PC-9 (cell line): ENCODE measurements at places on chromosomes 2 and 18.

DNA sequence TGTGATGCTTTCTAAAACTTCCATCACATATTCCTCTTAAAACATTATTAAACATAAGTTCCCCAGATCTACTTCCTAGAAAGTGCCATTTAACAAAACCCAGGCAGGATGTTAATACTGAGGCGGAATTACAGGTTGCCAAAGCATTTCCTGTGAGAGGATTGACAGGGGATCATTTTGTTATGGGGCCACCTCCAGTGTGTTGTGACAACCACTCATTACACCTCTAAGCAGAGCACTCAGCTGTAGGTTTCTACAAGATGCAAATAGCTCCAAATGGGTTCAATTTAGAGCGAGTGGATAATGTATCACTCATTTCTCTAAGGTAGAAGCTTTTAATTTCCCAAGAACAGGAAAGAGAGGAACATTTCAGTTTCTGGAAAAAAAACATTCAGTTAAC is 1429.5 kb upstream of the ACVR2A start:
- DNase-seq = no peak

DNA sequence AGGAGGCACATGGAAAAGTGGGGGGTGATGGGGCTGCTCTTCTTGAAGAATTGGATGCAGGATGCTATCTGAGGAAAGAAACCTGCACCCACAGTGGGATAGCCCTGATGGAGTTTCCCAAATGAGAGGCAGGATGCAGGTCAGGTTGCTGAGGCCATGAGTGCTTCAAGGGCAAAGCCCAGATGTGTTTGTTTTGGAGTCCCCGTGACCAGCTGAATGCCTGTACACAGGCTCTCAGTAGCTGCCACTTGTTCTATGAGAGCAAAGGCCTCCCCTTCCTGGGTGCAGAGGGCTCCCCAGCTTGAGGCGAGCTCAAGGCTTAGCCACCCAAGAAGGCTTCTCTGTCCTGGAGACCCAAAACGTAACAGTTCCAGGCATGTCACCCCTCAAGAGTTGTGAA is 192.7 kb downstream of the SEPTIN10 start:
- DNase-seq = no peak

DNA sequence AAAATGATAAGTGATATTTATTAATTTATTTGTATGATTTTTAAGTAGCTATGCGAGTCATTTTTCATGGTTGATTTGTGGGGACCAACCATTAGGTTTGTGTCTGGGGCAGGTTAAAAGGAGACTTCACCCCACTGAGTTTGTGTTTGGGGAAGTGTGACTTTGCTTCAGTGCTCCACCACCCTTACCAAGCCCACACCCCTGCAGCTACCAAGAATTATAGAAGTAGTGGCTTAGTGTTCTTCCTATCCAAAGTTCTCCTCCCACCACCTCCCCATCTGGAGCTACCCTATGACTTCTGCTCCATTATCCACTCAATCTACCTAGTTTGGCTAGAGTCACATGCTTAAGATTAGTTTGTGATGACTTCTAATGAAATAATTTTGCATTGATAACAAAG is 182.1 kb upstream of the ZEB2 start:
- no peak for DNase-seq

GRCh38 chr2:190864375-190864774 is 16.2 kb upstream of the GLS start:
- DNase-seq = no peak
